ENCODE measurements at places on chromosomes 16 and 17. TPM values are rescaled to one million over a fixed set of nuclear protein-coding genes. Genes with fewer than 3 reads are reported as not detected.

GRCh38 chr16:57126411-57126810 lies 34.0 kb downstream of the CPNE2 start:
- peaks cover 51% of the 10 kb centered on the region for H3K4me1 ChIP-seq
- no peak for DNase-seq

- DNase-seq = no peak
- no peaks in the 10 kb centered on the region for H3K4me1 ChIP-seq
- H3K36me3 ChIP-seq = no peaks in the 10 kb centered on the region
- no peak overlapping the region for H3K4me3 ChIP-seq
- no peaks in the 10 kb centered on the region for H3K27me3 ChIP-seq
- no peak overlapping the region for H3K27ac ChIP-seq
These were observed 239.5 kb downstream of the ABCC12 start for GRCh38 chr16:47916266-47916665.

DNA sequence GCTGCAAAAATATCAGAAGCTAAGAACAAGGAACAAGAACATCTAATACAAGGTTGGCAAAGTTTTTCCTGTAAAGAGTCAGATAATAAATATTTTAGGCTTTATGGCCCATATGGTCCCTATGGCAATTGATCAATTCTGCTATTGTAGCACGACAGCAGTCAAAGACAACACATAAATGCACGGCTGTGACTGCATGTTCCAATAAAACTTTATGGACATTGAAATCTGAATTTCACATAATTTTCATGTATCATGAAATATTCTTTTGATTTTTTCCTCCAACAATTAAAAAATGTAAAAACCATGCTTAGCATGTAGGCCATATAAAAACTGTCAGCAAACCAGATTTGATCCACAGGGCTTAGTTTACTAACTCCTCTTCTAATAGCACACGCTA lies 10.5 kb upstream of the RNF43 start:
- H3K4me3 ChIP-seq = no peak overlapping the region
- no peak for DNase-seq
- no peaks in the 10 kb centered on the region for H3K4me1 ChIP-seq
- no peak overlapping the region for H3K27ac ChIP-seq
- peaks cover 6% of the 10 kb centered on the region for H3K27me3 ChIP-seq

- H3K27me3 ChIP-seq = peaks cover 2% of the 10 kb centered on the region
- H3K4me3 ChIP-seq = no peak overlapping the region
- no peak overlapping the region for H3K27ac ChIP-seq
- no peaks in the 10 kb centered on the region for H3K36me3 ChIP-seq
- H3K4me1 ChIP-seq = peaks cover 2% of the 10 kb centered on the region
- no peak for DNase-seq
These were observed 31.0 kb upstream of the PITPNA start for GRCh38 chr17:1593630-1593931.

CAMKK1 gene
- total RNA-seq = 8.6 TPM

DNA sequence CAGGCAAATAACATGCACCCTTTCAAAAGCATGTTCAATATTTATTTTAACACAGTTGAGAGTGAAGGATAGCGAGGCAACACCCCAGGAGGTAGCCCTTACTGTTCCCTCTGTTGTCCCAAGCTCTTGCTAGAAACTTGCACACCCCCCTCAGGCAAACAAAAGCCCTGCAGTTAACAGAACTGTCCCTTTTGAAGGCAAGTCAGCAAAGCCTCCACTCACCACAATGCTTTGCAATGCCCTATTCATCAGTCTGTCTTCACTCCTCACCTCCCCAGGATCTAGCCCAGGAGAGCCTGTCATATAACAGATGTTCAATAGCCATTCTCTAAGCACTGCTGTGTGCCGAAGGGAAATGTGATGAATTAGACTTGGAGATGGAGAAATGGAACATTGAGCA lies 3.5 kb upstream of the CNEP1R1 start:
- H3K4me1 ChIP-seq = peaks cover 10% of the 10 kb centered on the region
- peaks cover 13% of the 10 kb centered on the region for H3K27me3 ChIP-seq
- H3K4me3 ChIP-seq = no peak overlapping the region
- DNase-seq = no peak
- H3K36me3 ChIP-seq = peaks cover 2% of the 10 kb centered on the region

- H3K36me3 ChIP-seq = peaks cover 5% of the 10 kb centered on the region
- H3K27me3 ChIP-seq = no peaks in the 10 kb centered on the region
- no peak overlapping the region for H3K27ac ChIP-seq
- H3K4me1 ChIP-seq = no peaks in the 10 kb centered on the region
- DNase-seq = no peak
- no peak overlapping the region for H3K4me3 ChIP-seq
These were observed 14.3 kb downstream of the CMTM3 start for GRCh38 chr16:66618588-66619375.

DNA sequence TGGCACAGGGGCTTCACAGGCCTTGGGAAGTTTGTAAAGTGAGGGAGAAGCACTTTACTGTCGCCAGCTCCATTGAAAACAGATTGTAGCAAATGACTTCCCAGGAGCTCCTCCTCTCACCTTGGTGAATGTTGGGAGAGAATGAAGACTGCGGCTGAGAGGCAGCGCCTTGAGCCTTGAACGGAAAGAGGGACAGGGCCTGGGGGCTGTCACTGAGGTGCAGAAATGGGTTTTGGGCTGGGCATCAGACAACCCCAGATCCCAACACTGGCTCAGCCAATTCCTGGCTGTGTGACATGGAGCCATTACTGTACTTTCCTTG lies 603 bp upstream of the MRTFB start:
- H3K4me3 ChIP-seq = peak overlapping the region; percentile 91
- H3K4me1 ChIP-seq = peaks cover 10% of the 10 kb centered on the region
- no peaks in the 10 kb centered on the region for H3K27me3 ChIP-seq
- no peaks in the 10 kb centered on the region for H3K36me3 ChIP-seq

TMC5 gene
- total RNA-seq = not detected

CHP2 gene
- not detected for total RNA-seq

DNA sequence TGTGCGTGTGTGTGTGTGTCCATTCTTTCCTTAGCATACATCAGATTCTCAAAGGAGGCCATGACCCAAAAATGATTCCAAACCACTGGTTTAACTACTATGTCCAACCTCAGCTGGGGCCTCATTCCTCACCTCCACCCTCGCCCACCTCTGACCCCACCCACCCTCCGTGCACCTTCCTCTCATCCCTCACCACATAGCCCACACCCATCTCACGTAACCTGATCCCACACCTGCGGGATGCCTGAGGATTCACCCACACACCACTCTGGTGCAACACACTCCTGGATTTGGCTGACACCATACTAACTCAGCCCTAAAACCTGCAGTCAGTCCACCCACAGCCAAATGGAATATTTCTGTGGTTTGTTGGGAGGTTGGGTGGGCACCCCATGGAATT lies 3.3 kb upstream of the CSNK2A2 start:
- H3K27ac ChIP-seq = no peak overlapping the region
- peaks cover 15% of the 10 kb centered on the region for H3K4me1 ChIP-seq
- H3K36me3 ChIP-seq = peaks cover 11% of the 10 kb centered on the region
- DNase-seq = no peak
- no peak overlapping the region for H3K4me3 ChIP-seq

GRCh38 chr16:12334852-12335251 lies 358.3 kb downstream of the SNX29 start:
- no peaks in the 10 kb centered on the region for H3K36me3 ChIP-seq
- DNase-seq = no peak
- H3K4me3 ChIP-seq = no peak overlapping the region
- H3K27ac ChIP-seq = no peak overlapping the region
- no peaks in the 10 kb centered on the region for H3K4me1 ChIP-seq
- H3K27me3 ChIP-seq = no peaks in the 10 kb centered on the region

DNA sequence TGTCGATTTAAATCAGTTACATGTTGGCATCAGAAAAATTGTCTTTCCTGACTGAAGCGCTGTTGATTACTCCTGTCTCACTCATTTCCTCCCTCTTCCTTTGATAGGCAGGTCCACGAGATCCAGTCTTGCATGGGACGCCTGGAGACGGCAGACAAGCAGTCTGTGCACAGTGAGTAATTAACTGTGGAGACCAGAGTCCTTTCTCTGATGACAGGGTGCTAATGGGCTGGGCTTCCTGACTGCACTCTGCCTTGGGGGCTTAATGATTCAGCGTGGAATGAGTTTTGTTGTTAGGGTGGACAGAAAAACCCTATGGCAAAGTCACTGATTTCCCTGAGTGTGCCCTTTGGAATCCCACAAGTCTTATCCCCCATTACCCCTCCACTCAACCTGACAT lies 6.5 kb downstream of the GOSR2 start:
- no peaks in the 10 kb centered on the region for H3K27me3 ChIP-seq
- no peak for DNase-seq
- H3K27ac ChIP-seq = no peak overlapping the region

- H3K27me3 ChIP-seq = no peaks in the 10 kb centered on the region
- peaks cover 49% of the 10 kb centered on the region for H3K36me3 ChIP-seq
- peak; percentile 89 for DNase-seq
- H3K4me3 ChIP-seq = peak overlapping the region; percentile 66
- peaks cover 79% of the 10 kb centered on the region for H3K4me1 ChIP-seq
These were observed 43.9 kb downstream of the CLEC16A start for GRCh38 chr16:10988164-10988803.

FBXO39 gene
- 0.36 TPM for total RNA-seq

GRCh38 chr16:85583491-85584181 lies 29.5 kb upstream of the GSE1 start:
- H3K4me1 ChIP-seq = peaks cover 3% of the 10 kb centered on the region
- H3K4me3 ChIP-seq = no peak overlapping the region
- H3K36me3 ChIP-seq = no peaks in the 10 kb centered on the region
- H3K27ac ChIP-seq = no peak overlapping the region

DNA sequence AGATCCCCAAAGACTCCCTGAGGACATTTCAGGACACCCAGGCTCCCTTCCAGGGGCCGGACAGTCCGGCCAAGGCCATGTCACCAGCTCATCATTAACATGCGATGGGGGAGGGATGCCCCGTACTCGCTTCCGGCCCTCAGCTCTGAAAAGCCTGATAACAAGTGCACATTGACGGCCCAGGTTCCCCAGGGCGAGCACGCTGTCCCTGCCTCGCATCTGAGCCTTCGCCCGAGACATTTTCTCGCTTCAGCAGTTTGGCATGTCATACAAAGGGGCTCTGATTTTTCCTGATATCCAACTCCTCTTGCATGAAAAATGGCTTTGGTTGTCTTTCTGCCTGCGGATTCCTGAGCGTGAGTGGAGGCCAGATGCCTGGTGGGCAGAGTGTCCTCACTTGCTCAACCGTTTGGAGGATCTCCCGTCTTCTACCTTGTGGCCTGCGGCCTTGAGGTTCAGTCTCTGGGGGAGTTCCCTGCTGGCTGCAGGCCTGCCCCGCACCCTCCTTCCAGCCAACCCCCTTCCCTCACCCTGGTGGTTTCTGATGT lies 14.1 kb downstream of the CACNG4 start:
- H3K27ac ChIP-seq = no peak overlapping the region
- peaks cover 5% of the 10 kb centered on the region for H3K4me1 ChIP-seq
- DNase-seq = no peak
- H3K36me3 ChIP-seq = no peaks in the 10 kb centered on the region

PDIA2 gene
- not detected for total RNA-seq

- no peaks in the 10 kb centered on the region for H3K27me3 ChIP-seq
- H3K4me3 ChIP-seq = no peak overlapping the region
- H3K36me3 ChIP-seq = peaks cover 2% of the 10 kb centered on the region
- H3K4me1 ChIP-seq = peaks cover 21% of the 10 kb centered on the region
- H3K27ac ChIP-seq = no peak overlapping the region
These were observed 48.3 kb downstream of the UBE2G1 start for GRCh38 chr17:4318186-4318585.
